Nucleus accumbens (tissue), 56 donors: ENCODE measurements at places on chromosomes 5 and 9.

DNA sequence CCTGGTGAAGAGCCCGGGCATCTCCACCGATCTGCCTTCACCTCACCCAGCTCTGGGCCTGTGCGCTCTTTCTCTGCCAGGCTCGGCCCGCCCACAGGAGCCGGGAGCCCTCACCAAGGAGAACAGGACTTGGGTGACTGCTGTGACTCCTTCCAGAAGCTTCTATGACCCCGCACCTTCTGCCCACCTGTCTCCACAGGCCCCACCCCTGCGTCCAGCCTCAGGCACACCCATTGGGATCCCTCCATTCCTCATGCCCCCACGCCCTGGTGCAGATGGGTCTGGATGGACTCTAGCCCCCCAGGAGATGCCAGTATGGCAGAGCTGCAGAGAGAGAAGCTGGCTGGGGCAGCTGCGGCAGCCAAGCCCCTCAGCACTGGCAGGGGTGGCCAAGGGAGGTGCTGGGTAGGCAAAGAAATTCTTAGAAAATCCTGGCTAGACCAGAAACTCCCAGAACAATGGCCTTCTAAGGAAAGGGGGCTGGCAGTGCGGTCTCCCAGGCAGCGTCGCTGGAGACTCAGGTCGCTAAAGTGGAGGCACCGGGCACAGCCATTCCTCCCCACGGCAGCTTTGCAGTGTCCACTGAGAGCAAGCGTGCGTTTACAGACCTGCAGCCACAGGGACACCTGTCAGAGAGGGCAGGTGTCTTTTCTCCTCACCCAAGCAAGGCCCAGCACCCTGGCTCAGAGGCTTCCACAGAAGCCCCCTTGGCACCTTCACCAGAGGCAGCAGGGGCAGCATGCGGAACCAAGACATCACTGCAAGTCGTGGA is 17.3 kb downstream of the LPCAT1 start:
- DNase-seq, result no peak

DNA sequence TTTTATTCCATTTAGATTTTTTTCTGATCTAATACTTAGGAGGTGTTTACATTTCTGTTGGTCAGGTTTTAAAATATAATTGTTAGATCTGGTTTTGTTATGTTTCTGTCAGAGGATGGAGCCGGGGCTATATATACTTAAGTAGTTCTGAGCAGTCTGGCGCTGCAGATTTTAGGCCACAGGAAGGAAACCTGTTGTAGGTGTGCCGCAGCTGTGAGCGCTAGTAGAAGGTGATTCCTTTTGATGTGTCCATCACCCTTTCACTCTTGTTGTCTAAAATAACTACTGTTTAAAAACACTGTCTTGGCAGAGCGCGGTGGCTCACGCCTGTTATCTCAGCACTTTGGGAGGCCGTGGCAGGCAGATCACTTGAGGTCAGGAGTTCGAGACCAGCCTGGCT is 17.0 kb downstream of the ZBTB34 start:
- no peak for DNase-seq

DNA sequence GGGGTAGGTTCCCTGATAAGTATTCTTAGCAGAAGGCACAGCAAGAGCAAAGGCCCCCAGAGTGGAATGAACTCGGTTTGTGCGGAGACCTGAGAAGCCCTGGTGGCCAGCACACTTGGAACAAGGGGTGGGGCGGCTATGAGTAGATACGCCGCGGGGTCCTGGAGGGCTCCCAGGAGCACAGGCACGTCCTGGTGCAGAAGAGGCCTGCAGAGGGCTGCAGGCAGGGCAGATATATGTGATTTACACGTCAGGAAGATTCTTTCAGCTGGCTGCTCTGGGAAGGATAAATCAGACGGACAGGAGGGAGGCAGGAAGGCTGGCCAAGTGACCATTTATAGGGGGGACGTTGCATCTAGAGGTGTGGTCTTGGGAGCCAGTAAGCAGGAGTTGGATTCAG is 70.2 kb upstream of the ATG10 start:
- DNase-seq, result no peak

DNA sequence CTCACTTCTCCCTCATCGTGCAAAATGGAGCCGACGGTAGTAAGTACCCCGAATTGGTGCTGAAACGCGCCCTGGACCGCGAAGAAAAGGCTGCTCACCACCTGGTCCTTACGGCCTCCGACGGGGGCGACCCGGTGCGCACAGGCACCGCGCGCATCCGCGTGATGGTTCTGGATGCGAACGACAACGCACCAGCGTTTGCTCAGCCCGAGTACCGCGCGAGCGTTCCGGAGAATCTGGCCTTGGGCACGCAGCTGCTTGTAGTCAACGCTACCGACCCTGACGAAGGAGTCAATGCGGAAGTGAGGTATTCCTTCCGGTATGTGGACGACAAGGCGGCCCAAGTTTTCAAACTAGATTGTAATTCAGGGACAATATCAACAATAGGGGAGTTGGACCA is 979 bp downstream of the PCDHGA12 start:
- no peak for DNase-seq

DNA sequence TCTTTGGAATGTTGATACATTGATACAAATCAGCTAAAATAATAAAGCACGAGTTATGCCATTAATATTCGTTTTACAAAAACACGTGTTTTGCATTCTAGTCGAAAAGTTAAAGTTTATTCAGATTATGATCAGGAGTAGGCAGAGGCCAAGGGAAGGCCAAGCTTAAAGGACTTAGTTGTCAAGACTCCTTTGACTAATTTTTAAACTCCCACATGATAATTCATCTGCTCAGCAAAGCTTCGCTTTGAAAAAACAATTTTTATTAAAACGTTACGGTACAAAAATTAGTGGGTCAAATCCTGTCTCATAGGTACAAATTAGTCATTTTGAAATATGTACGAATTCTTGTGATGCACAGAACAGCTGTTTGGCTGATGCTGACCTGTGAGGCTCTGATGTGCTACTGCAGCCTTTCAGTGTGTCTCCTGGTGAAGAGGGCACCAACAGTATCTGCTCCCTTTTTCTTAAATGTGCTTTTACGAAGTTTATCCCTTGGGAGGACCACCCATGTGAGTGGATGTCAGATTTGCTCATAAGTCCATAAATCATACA is 23.0 kb upstream of the NR3C1 start:
- no peak for DNase-seq

GRCh38 chr9:35618854-35619799 is 914 bp upstream of the CD72 start:
- DNase-seq, result no peak

GRCh38 chr5:159891371-159891770 is 24.9 kb upstream of the ADRA1B start:
- no peak for DNase-seq

DNA sequence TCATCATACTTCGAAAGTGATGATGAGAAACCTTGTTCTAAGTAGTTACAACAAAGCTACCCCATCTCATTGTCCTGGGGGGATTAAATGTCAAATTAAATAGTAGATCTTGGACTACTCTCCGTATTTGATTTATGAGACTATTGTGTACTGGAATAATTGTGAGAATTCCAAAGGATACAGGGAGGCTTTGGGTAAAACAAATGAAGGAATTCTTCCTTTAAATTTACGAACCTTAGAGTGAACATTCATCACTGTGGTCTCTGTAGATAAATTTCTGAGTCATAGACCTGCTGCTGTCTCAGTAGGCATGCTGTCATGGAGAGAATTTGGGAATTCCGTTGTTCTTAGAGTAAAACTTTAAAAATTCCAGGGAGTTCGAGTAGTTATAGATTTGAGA is 836.2 kb downstream of the DNAH5 start:
- DNase-seq, result no peak

- DNase-seq, result peak; percentile 50
These were observed 524 bp downstream of the CYFIP2 start for GRCh38 chr5:157266286-157267007.

DNA sequence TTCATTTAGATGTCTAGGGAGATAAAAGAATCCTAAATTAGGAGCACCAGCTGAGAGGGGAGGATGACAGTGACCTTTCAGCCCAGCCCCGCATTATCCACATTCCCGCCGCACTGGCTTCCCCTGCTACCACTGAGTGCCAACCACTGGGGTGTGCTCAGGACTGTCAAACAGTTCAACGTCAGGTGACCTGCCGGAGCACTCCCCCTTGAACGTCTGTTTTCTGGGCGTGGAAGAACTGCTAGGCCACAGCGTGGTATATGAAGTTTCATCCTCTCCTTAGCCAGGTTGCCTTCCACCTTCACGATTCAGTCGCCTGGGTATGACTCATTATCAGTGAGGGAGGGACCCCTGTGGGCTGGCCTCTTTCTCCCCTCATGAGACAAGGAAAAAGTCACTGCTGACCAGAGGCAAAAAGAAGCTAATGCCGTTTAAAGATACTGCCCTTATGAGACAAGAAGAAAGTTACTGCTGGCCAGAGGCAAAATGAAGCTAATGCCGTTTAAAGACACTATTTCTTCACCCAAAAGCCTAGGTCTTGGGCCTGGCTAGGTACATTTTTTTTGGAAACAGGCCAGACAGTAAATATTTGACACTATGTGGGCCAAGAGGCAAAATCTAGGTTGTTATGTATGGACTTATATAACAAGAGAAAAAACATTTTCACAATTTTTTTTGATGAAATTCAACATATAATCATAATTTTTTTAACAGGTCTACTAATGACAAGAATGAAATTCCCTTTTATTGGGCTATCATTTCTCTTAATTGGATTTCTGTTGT is 4.6 kb downstream of the NMRK1 start:
- DNase-seq, result peak; percentile 49

GRCh38 chr9:91395553-91396471 is 27.8 kb downstream of the NFIL3 start:
- DNase-seq, result no peak

DNA sequence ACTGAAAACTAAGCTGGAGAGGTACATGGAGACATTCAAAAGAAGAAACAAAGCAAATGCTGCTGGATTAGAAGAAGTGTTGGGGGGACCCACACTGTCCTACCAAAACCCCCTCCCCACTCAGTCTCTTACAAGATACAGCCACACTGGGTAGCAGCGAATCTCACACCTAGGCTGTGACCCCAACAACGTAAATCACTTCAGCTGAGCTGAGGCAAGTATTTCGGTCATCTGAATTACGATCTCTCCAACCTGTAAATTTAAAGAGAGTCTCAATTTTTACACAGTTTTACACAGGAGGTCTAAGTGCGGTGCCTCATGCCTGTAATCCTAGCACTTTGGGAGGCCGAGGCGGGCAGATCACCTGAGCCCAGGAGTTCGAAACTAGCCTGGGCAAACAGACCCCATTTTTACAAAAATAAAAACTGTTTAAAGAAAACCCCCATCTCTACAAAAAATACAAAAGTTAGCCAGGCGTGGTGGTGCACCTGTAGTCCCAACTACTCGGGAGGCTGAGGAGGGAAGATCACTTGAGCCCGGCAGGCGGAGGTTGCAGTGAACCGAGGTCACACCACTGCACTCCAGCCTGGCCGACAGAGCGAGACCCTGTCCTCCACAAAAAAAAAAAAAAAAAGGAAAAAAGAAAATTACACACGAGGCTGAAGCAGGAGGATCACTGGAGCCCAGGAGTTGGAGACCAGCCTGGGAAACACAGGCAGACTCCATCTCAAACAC is 3.4 kb downstream of the CAMSAP1 start:
- no peak for DNase-seq

DNA sequence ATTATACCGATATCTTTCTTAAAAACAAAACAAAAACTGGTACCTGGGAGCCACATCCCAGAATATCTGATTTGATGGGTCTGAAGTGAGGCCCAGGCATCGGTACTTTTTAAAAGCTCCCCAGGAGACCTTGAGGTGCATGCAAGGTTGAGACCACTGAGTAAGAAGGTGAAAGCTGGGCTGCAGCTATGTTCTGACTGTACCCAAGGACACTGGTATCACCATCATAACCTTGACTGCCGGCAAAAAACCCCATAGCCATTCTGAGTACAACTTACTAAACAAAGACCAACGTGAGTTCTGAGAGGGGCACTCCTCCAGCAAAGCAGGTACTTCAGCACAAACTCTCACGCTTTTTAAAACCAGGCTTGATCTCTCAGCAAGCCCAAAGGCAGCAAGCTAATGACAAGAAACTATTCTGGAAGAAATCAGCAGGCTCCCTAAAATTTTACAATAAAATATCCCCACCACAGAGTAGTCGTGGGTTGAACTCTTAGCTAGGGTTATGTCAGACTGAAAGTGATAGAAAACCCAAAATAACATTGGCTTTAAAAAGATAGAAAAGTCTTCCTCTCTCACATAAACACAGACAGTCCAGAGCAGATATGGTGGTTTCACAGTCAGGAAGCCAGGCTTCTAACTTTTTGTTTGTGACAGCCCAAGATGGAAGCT is 263.9 kb downstream of the SAXO1 start:
- no peak for DNase-seq

- no peak for DNase-seq
These were observed 60.5 kb downstream of the ACER2 start for GRCh38 chr9:19469271-19469670.

- no peak for DNase-seq
These were observed 1.7 kb downstream of the GOLM1 start for GRCh38 chr9:86097510-86098224.

DNA sequence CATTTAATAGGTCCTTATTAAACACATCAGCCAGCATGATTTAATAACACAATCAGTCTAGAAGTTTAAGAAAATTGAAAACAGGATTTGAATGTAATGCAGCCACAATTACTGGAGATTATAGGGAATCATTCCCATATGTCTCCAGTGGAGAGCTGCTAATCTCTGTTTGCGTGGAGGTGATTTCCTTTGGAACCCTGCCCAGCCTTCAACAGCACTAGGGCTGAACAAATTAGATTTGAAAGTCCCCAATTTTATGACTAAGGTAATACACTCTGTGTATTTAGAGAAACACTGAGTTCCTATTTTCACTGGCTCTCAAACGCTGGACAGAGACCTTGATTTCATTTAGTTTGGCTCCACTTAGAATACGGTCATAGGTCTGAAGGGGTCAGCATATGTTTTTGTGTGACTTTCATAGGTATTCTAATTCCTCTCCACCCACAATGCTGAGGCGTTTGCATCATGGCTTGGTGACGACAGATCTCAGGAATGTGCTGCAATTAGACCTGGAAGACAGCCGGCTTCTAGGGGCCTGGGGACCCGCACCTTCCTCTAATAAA is 508.3 kb downstream of the EBF1 start:
- DNase-seq, result no peak

DNA sequence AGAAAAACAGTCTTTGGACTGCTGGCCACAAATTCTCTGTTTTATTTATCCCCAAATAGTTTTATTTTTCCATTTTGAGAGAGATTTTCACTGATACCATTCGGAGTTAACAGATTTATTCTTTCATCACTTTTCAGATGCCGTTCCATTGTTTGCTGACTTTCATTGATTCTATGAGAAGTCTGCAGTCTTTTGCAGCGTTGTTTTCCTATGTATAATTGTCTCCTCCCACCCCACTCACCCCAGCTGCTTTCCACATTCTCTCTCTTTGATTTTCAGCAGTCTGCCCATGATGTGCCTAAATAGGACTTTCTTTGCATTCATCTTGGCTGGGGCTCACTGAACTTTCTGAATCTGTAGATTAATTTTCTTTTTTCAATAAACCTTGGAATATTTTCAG is 107.6 kb downstream of the C9orf50 start:
- DNase-seq, result no peak

- no peak for DNase-seq
These were observed 14.8 kb downstream of the EEIG1 start for GRCh38 chr9:127965953-127966352.
